Right ventricle myocardium superior (tissue), 1 donor: ENCODE measurements at places on chromosomes 16 and 17. TPM values are rescaled to one million over a fixed set of nuclear protein-coding genes. Genes with fewer than 3 reads are reported as not detected.
A peak's percentile ranks its signal among the peaks of the same experiment; 100 is the strongest.

DNA sequence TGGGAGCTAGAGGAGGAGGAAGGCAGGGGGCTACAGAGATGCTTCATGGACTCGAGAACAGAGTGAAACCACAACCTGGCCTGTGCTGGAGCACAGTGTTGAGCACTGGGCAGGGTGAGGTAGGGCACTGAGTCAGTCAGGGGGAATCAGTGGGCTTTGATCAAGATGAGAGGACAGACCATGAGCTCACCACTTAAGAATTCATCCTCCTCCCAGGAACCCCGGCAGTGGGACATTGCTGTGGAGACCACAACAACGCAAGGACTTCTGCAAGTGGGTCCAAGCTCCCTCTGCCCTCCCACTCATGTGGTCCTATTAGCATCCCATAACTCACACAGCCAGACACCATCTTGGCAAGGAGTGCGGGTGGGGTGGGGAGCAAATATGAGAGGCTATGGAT lies 1.7 kb upstream of the CES5A start:
- no peak for DNase-seq

DNA sequence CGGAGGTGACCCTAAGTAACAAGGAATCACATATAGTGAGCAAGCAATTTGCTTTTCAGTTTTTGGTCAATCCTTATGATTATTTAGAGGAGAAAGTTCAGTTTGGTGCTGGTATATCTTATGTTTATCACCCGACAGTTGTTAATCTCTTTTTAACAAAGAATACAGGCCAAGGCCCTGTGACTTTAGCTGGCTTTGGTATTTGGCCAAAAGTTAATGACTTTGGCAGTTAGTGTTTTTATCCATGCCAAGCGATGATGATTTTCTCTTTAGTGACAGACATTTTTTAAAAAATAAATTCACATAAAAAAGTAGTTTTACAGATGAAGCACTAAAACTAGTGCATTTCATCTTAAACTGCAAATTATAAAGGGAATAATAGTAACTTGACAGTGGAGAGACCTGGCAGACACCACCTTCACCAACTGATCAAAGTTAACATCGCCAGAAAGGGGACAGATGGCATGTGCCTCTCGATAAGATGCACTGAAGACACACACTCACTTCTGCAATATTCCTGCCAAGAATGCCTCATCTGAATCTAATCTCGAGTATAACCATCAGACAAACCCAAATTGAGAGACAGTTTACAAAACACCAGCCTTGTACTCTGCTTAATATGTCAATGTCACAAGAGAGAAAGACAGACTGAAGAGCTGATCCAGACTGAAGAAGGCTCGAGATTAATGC lies 6.9 kb downstream of the DEXI start:
- no peak for DNase-seq

GRCh38 chr17:42846594-42847280 lies 2.4 kb downstream of the AOC2 start:
- DNase-seq: no peak

SLFN14 gene
- not detected for total RNA-seq

GPS2 gene
- total RNA-seq: 68.8 TPM

DNA sequence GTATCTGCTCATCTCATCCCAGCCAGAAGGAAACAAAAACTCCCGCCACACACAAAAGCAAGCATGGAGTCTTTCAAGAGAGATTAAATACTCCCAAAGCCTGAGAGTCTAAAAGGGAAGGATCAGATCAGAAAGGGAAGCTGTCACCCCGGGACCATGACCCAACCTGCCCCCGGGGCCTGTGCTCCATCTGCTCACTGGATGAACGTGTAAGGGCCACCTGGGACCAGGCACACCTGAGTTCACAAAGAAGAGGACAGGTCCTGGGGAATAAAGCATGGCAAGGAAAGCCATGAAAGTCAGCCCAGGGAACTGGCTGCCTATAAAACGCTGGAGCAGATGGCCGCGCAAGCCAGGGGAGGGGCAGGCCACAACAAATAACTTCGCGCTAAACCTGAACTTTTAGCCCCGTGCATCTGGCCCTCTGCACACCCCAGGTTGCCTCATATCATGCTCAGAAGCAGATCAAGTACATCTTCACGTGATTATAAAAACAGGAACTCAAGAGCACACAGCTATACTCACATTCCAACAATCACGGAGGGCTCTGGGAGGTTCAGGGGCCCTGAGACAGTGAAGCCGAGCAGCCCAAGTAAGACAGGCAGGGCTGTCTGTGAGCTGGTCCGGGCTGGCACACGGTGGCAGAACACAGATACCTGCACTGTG lies 3.4 kb downstream of the TMEM11 start:
- DNase-seq: no peak

GRCh38 chr17:9902120-9902519 lies 3.0 kb downstream of the RCVRN start:
- DNase-seq: no peak

GRCh38 chr17:55264645-55265298 lies at the start of gene HLF:
HLF (plus strand) TSS chr17:55264960; CDS start chr17:55265485, 525 bp downstream.
- peak; percentile 88 for DNase-seq

DNA sequence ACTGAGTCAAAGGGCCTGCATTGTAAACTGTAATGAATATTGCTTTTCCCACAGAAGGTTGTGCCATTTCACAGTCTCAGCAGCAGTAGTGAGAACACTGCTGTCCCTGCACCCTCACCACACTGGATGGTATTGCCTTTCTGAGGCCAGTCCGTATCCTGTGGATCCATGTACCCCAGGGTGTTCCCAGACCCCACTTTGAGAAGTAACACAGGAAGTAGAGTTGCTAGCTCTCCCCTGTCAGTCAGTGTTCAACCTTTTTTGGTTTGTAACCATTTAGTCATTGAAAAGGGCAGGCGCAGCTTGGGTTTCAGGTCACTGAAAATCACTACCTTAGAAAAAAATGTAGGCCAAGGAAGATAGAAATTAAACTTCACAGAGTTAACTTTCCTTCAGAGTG lies 37.9 kb downstream of the SLFN12L start:
- DNase-seq: no peak

DNA sequence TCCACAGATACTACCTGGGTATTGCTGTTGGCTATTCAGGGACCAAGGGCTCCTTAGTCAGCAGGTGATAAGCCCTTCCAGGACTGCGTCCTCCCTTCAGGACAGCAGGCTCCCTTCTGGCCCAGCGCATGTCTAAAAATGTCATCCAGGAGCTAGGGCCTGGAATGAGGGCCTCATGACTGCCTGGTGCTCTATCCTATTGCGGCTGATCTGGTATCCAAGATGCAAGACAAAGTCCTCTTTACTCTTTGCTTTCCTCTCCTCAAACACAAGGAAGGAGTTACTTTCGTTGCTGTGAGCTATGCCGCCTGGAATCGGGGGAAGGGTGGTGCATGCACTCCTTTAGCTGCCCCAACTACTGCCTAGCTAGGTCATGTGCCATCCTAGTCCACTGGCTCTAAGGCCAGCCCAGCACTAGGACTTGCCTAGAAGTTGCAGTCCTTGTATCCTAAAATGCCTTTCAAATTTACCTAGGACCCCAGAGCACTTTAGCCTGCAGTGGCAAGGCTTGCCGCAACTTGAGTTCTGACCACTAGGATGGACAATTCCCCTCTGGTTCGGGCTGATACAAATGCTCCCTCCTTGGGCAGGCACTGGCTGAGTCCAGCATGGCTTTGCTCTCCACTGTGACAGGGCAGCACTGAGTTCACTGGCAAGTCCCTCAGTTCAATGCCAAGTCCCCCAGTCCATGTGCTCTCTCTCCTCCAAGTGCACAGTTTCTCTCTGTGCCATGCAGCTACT lies 10.1 kb upstream of the TMEM219 start:
- DNase-seq: no peak

- DNase-seq: no peak
Observed at GRCh38 chr17:74654742-74655141, 31.2 kb upstream of the CD300E start.

DNA sequence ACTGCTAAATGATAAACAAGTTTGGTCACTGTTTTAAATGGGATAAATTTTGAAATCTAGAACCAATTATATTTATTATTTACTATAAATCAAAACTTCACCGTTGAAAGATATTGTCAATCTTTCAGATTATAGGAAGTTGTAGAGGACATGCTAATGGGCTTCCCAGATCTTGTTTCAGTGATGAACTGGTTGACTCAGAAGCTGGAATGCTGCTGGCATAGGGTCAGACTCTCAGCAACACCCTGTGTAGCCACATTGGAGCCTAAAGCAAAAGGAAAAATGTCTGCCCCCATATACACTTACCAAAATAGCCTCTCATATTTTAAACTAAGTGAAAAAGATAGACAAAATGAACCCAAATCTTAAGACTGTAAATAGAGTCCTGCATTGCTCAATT lies 916.9 kb upstream of the SOX9 start:
- no peak for DNase-seq

- DNase-seq: no peak
Observed at GRCh38 chr17:47603830-47604597, 45.7 kb upstream of the KPNB1 start.

BCL6B gene
- total RNA-seq: 12.6 TPM

DNA sequence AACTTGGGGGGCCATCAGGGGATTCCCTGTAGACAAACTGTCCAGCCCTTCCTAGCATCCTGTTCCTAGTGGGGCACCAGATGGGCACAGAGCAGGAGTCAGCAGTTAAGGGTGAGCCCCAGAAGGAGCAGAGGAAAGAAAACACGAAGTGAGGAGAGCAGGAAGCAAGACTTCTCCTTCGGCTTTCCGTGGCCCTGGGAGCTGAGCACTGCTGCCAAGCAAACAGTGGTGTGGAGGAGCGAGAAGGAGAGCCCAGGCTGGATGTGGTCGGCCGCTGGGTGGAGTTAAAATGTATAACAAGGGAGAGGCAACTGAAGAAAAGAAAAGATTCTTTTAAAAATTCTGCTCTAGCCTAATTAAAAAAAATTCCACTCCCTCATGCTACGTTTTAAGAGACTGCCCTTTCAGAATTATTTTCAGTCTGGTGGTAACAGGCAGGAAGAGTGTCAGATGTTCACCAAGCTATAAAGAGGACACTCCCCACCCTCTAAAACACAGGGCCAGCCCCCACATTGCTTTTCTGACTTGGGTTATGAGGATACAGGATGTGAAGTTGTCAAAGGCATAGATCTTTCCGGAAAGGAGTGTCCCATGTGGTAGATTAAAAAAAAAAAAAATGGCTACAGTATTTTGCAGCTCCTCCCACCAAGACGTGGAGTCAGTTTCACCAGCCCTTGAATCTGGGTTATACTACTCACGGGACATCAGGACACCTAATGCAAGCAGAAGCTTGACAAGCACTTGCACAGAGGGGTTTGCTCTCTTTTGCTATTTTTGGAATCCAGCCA lies 74.9 kb upstream of the ZFHX3 start:
- DNase-seq: peak; percentile 73

GRCh38 chr16:66930189-66930588 lies 4.0 kb downstream of the CIAO2B start:
- DNase-seq: peak; percentile 26

GRCh38 chr17:34291721-34292348 lies 6.3 kb downstream of the CCL11 start:
- no peak for DNase-seq

DNA sequence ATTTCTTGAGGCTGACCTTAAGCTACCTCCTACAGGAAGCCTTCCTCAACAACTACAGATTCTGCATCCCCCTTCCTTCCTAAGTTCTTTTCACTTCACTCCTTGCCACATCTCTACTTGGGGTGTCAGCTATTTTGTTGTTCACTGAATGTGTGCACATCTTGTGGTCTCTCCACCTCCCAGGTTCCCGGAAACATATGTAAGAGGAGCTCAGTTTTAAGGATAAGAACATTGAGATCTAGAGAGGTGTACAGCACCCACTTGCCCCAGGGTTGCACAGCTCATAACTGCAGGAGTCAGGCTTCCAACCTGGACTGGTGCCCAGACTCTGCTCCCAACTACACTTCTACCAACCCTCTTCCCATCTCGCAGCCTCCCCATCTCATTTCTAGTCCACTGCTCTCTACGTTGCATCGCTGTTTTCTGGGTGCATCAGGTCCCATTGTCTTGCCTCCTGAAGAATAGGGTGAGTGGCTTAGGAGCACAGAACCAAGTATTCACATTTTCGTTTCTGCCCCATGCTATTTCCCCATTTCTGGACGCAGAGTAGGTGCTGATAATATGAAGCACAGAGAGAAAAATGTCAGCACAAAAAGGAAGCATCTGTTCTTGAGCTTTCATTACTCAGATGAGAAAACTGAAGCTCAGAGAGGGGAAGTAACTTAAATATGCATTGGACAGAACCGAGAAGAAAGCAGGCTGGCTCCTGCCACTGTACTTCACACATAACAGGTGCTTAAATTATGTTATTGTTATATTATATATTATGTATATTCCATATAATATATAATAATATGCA lies 292.0 kb upstream of the CCL2 start:
- no peak for DNase-seq

DNA sequence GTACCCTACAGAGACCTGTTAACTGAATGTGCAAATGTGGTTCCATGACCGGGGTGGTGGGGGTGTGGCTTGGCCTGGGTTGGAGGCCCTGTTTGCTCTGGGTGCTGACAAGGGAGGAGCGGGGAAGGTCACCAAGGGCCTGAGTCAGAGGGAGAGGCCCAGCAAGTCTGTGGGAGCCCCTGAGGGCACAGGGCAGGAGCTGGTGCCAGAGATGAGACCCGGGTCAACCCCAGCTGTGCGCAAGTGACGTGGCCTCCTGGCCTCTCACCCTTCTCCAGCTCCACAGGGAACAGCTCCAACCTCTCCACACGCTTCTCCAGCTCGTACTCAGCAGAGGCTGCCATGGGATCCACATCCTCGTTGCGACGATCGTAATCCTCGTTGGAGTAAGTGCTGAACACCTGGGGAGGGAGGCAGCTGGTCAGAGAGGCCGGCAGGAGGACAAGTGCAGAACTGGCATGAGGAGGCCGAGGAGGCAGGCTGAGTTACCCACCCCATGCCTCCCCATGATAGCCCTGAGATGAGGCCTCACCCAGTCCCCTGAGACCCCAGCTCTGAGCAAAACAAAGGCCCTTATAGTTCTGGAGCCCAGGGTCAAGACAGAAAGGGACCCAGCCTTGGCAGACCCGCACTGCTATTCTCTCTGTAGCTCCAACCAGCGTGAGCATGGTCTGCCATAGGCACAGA lies 5.5 kb downstream of the PPP1R9B start:
- peak; percentile 74 for DNase-seq

CTRB2 gene
- not detected for total RNA-seq

GRCh38 chr16:88047462-88047861 lies 96.2 kb downstream of the BANP start:
- DNase-seq: no peak

GRCh38 chr17:63480826-63481487 lies 4.1 kb downstream of the ACE start:
- DNase-seq: no peak

GRCh38 chr16:62648256-62648655 lies 612.0 kb upstream of the CDH8 start:
- DNase-seq: no peak

KCNJ12 gene
- total RNA-seq: 12.2 TPM

GRCh38 chr16:321532-321931 lies 31.0 kb downstream of the AXIN1 start:
- no peak for DNase-seq
